ENCODE measurements at places on chromosomes 16 and 17. TPM values are rescaled to one million over a fixed set of nuclear protein-coding genes. Genes with fewer than 3 reads are reported as not detected.

The TBC1D28 gene
- total RNA-seq = not detected

The MYL11 gene
- not detected for total RNA-seq

The SIRT7 gene
- 28.6 TPM for total RNA-seq

The BCL7C gene
- total RNA-seq = 37.4 TPM

The PYY gene
- total RNA-seq = not detected

The PAQR4 gene
- total RNA-seq = 49.0 TPM

The MPHOSPH6 gene
- 30.7 TPM for total RNA-seq

The SERPINF2 gene
- total RNA-seq = 2.2 TPM
